ENCODE measurements at places on chromosomes 16 and 17. TPM values are rescaled to one million over a fixed set of nuclear protein-coding genes. Genes with fewer than 3 reads are reported as not detected.
A peak's percentile ranks its signal among the peaks of the same experiment; 100 is the strongest.

DNA sequence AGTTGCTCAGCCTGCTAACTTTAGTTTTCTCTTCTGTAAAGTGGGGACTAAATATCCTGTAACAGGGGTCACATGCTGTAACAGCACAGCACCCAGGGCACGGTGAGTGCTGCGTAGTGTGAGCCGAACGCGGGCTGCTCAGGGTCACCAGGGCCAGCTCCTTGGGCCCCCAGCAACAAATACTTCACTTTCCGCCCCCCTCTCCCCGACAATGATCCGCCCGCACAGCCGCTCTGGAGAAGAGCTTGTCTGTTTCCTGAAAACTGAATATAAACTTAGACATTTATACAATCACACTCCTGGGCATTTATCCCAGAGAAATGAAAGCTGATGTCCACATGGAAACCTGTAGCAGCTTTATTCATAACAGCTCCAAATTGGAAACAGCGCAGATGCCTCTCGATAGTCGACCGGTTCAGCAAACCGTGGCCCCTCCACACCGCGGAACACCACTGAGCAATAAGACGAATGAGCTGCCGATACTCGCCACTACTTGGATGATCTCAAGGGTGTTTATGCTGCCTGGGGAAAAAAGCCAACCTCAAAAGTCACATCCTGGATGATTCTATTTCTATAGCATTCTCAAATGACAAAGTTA lies 267.2 kb downstream of the PARN start:
- no peak for ATAC-seq

ZNF174 gene
- total RNA-seq, result 4.0 TPM

DNA sequence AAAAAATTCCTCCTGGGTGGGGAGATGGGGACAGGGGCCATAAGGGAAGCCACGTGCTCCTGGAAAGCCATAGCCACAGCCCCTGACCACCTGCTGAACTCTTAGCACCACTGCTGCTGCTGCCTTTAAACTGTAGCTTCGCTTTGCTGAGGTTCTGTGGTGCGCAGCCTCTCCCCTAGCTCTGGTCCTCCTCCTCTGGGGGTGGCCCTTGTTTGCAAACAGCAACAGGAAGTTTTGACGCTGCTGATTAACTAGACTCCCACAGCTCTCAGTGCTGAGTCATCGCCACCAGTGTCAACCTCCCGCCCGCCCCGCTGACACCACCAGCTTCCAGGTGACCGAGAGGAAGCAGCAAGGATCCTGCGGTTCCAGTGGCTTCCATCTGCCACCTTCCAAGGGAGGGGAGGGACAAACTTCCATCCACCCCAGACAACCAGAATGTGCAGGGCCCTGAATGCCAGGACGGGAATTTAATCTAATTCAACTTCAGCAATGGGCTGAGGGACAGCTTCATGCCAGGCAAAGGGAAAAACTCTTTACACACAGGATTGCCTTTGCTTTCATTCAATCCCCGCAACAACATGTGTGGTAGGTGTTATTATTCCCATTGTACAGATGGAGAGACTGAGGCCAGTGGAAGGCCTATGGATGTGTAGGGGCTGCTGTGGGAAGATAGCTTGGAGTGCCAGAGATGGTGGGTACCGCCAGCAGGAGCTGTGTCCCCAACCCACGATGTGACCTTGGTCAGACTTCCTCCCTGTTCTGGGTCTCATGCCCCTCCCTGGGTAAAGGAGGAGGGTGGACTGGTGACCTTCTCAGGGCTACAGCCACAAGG lies 8.1 kb upstream of the KIFC3 start:
- ATAC-seq, result peak; percentile 80

DNA sequence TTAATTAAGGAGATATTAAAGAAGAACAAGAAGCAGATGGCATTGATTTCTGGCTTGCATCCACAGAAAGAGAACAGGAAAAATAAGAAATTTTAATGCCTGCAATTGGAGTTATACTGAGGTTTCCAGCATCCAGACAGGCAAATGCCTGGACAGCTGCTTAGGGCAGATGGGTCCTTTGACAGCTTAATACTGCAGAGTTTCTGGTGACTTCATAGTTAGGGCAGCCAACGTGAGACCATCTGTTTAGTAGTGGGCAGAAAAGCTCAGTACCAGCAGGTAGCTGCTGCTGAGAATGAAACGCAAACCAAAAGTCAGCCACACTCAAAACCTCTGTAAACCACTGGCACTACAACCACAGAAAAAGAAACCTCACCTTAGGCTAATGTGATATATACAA lies 109.8 kb downstream of the CDK5R1 start:
- ATAC-seq, result no peak

ATXN2L gene
- total RNA-seq, result 67.0 TPM

P3H4 gene
- total RNA-seq, result 1.9 TPM

CAVIN1 gene
- 67.0 TPM for total RNA-seq

DNA sequence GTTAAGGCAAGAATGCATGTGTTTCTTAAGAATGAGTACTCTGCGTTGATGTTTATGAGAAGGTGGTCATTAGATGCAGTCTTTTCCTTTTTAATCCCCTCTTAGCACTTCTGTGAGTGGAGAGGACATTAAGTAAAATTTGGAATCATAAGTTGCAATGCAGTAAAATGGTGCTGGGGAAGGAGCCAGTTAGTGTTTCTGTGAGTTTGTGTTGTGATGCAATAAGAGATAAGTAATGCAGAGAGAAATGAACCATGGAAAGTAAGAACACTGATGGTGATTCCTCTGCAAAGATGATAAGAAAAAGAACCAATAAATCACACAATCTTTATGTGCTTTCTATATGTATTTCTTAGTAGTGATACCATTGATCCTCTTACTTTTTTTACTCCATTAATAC lies 20.0 kb downstream of the ABHD15 start:
- no peak for ATAC-seq

AOC2 gene
- total RNA-seq, result 0.44 TPM

- ATAC-seq, result peak; percentile 48
Observed at GRCh38 chr16:85717393-85718152, 28.8 kb upstream of the GINS2 start.
